RCC 7860 (cell line): ENCODE measurements at places on chromosomes 4 and X.

DNA sequence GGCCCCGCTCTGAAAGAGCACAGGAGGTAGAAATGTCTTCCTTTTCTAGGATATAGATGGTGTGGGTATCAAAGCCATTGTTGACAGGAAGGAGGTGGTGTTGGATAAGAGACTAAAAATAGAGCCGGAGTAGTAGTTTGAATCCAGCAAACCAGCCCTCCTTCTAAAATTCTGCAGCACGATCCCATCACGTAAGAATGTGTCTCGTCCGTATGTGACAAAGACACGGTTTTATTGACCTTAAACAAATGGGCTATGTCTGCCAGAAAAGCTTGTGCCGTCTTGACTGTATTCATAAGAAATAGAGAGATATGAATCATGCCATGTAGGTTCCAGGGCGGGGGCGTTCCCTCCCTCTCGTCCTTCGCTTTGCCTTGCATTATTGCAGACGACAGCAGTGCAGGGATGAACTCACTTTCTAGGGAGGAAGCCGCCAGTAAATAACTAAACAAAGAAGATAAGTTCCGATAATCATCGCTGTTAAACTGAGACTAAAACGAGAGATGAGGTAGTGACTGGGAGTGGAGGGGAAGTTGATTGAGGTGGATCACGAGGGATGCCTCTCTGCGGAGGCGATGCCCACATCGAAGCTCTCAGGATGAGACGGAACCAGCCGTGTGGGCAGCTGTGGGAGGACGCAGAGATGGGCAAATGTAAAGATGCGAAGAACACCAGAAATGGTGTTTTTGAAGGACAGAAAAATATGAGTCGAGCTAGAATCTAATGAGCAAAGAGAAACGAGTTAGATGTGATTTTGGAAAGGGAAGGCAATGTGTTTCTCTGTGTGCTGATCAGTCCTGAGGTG is 3.4 kb downstream of the TENM3 start:
- DNase-seq = peak; percentile 56

- no peak for DNase-seq
Measured at GRCh38 chr4:2368746-2369437, 49.6 kb downstream of the ZFYVE28 start.

- DNase-seq = no peak
Measured at GRCh38 chrX:38221391-38221929, 789 bp upstream of the SRPX start.

DNA sequence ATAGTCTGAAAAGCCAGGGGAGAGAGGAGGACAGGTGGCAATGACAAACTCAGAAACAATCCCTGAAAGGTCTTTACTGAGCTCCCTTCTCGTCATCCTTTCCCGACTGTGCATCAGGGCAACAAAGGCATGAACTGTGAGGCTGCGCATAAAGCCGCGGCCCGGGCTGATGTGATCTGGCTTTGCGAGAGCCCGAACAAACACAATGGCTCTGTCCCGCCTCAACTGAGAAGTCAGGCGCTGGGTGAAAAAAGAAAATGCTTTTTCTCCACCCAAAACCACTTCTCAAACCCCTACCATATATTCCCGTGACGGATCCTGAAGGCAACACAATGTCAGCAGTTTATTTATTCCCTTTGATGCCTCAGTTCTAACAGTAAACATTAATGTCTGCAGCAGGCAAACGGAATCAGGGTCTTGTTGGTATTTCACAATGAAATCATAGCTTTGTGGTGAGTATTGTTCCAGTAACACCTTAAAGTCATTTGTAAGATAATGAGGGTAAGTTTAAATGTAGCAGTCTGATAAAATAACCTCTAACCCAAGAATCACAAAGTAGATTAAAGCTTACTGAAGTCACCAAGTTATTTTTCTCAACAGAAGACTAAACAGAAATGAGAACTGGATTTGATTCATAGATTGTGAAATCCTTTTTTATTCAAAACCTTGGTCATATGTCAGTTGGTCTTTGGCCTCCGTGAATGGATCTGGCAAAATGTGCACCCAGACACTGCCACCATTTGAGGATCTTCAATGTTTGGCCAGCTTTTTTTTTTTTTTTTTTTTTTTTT is 67.4 kb downstream of the APBB2 start:
- no peak for DNase-seq

DNA sequence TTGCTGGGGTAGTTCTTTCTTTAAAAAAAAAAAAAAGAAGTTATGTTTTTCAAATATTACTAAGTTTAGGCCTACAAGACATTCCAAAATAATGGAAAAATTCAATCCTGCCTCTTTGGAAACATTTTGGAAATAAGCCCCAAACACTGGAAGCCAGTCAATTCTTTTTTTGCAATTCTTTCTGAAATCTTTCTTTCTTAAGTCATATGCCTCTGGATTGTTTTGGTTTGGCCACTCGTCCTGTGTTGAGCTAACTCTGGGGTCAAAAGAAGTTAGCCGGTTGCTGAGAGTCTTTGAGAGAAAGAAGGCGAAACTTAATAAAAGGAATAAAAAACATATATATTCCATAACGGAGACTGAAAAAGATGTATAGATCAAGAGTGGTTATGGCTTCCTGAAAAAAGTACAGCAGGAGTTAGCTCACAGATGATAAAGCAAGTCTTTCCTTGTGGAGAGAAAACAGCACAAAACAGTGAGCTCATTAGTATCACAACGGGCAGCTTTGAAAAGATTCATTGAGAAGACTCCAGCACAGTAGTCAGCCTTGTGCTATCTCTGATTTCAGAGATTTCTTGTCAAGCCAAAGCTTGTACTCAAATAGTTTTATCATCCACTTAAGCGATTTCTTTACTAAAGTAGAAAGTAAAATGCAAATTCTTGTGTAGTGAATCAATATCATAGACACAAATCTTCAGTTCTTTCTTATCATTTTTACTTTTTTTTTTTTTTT is 64.8 kb downstream of the PLS3 start:
- no peak for DNase-seq

GRCh38 chr4:11565899-11566298 is 137.2 kb upstream of the HS3ST1 start:
- no peak for DNase-seq

- DNase-seq = peak; percentile 60
Measured at GRCh38 chr4:26459054-26459755, 31.1 kb downstream of the CCKAR start.

- DNase-seq = no peak
Measured at GRCh38 chrX:155966876-155967275, 30.6 kb upstream of the IL9R start.

DNA sequence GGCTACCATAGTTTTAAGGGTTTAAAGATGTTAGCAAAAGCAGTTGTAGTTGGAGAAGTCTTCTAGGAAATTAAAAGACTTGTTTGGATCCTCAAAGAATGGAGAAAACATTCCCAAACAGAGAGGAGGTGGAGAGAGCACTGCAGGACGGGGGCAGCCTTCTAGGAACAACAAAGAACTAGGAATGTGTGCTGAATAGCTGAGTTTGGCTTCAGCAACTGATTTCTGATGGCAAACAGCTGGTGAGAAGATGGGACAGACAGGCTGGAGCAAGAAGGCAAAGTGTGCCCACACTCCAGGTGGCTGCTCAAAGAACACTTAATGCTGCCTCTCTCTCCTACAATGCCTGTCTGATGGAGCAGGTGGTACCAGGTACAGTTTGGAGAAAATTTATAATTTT is 1331.1 kb downstream of the ADGRL3 start:
- DNase-seq = no peak

GRCh38 chrX:155632431-155633100 is 19.8 kb upstream of the TMLHE start:
- DNase-seq = peak; percentile 31

- DNase-seq = peak; percentile 52
Measured at GRCh38 chr4:15479089-15479912, 9.6 kb downstream of the CC2D2A start.

GRCh38 chrX:44874420-44875184 is 1.6 kb downstream of the KDM6A start:
- no peak for DNase-seq

DNA sequence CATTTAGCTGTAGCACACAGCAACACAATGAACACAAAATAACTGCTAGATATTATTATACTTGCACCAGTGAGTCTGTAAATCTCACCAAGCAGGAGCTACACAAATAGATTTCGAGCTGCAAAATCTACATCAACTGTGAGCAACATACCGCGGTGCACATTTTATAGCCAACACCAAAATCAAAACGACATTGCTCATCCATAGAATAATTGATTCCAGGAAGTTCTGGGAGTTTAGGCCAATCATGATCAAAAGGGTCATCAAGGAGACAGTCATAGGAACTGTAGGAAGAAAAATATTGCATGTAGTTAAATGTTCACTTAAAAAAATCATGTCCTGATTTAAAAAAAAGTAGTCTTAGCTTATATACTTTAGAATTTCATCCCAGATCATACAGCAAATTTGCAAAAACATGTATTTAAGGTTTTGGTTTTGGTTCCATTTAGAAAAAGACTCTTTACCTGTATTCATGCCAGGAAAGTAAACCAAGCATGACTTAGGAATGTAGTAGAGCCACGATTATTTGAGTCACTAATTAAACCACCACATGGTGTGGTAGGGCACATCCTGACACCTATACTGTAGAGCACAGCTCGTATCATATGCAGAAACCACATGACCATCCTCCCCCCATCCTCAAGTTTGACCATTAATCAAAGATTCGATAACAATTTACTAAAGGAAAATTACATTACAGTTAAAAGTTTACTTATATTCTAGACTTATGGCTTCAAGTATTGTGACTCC is 250.4 kb downstream of the ADAMTS3 start:
- DNase-seq = peak; percentile 78

DNA sequence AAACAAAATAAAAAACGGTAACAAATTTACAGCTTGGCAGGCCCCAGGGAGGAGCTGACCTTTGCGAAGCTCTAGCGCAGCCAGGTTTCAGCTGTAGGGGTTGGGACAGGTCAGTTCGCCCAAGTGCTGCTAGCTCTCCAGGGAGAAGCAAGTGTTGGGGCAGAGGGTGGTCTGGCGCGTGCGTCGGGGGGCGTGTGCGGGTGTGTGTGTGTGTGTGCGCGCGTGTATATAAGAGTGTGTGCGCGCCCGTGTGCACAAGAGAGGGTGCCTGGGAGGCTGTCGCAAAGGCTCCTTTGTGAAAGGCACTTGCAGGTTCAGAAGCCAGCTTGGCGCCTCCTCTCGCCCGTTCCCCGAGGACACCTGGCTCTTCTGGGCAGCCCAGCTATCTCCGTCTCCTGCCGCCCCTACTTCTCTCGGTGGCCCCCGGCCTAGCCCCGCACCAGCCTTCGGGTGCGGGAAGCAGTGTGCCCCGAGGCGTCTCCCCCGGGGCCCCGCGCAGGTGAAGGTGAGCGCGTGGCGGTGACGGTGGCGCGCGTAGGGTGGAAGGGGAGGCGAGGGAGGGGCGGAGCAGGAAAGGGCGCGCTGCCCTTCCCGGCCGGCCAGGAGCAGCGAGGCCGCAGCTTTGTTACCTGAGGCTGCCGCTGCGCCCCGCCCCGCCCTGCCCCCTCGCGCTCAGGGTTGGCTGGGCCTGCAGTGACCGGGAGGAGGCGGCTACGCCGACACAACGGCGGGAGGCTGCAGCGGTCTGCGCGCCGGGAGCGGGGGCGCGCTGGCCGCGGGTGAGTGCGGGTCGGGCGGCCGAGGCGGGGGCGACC is at the start of gene FHDC1:
FHDC1 (plus strand) TSS at position 693 of the 815 bp plus-strand sequence. CDS start 6,735 bp downstream, outside the sequence.
- no peak for DNase-seq
